ENCODE measurements at places on chromosomes 1 and 21. TPM values are rescaled to one million over a fixed set of nuclear protein-coding genes. Genes with fewer than 3 reads are reported as not detected.

- H3K4me3 ChIP-seq: no peak overlapping the region
- no peak overlapping the region for H3K27ac ChIP-seq
- DNase-seq: no peak
- no peaks in the 10 kb centered on the region for H3K36me3 ChIP-seq
- H3K27me3 ChIP-seq: no peaks in the 10 kb centered on the region
These were observed 299.9 kb upstream of the PLXNA2 start for GRCh38 chr1:208544053-208544452.

- no peak overlapping the region for H3K4me3 ChIP-seq
- H3K27me3 ChIP-seq: no peaks in the 10 kb centered on the region
- H3K27ac ChIP-seq: no peak overlapping the region
These were observed 127.5 kb downstream of the KCNN3 start for GRCh38 chr1:154742606-154743005.

DNA sequence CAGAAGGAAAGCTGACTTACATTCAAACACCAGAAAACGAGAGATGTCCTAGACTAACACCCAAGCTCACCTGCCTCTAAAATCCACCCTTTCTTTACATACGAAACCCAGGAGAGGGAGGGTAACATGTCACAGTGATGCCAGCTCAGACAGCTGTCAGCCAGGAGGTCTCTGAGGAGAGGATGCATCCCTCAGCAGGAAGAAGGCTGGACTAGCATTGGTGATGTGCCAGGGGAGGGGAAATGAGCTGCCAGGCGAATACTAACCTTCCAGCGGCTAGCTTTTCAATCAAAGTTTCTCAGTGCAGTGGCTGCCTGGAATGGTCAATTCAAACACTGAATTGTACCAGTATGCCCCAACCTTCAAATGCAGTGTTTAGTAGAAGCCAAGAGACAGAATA, 3.6 kb upstream of the UBE2G2 start:
- H3K27ac ChIP-seq: no peak overlapping the region
- no peak overlapping the region for H3K4me3 ChIP-seq
- H3K27me3 ChIP-seq: no peaks in the 10 kb centered on the region
- H3K4me1 ChIP-seq: no peaks in the 10 kb centered on the region
- no peak for DNase-seq

DNA sequence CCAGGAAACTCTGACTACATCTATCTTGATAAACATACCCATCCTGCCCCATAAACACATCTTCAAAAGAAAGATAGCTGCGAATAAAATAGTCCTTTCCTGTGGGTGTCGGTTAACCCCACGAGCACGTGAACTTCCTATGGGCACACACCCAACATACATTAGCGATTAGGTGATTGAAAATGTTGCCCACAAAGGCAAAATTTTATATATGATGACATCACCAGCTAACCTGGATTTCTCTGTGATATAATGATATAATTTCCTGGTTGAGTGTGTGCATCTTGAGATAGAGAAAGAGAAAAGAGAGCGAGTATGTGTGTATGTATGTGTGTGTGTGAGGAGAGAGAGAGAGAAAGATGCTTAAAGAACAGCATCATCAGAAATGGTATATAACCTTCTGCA, 296.1 kb downstream of the PTPRC start:
- H3K27me3 ChIP-seq: no peaks in the 10 kb centered on the region
- DNase-seq: no peak
- H3K27ac ChIP-seq: no peak overlapping the region
- no peaks in the 10 kb centered on the region for H3K36me3 ChIP-seq

DNA sequence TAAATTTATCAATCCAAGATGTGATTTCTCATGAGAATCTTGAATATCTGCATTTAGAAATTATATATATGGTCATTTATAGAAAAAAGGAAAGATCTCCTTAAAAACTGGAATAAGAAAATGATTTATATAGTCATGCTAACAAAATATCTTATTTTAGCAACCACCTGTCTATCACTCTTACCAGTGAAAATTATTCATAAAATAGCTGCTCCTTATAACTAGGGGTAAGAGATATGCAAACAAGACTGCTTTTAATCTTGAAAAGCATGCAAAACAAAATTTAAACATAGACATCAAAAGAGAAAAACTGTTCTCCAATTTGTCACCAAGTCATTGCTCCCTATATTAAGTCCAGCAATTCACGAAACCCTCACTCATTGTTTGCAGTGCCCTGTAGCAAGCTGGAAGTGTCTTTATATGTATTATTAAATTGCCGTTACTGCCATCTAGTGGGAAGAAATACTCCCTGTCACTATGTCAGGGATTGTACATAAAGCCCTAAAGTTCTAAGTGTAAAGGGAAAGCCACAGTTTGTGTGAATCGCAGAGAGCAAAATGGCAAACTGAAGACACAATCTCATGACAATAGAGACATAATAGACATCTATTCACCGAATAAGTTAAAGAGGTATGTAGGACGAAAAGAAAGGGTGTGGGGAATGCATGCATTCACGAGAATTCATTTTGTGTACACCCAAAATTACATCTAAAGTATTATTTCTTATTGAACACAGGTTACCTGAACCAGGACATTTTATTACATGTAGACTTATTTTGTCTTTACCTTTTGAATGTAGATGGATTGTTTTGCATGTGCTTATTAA, 600.5 kb downstream of the USP25 start:
- no peak overlapping the region for H3K4me3 ChIP-seq
- no peak for DNase-seq
- H3K4me1 ChIP-seq: no peaks in the 10 kb centered on the region

GRCh38 chr1:230068952-230069684, 2.1 kb downstream of the GALNT2 start:
- no peak overlapping the region for H3K27ac ChIP-seq
- no peaks in the 10 kb centered on the region for H3K36me3 ChIP-seq
- DNase-seq: no peak
- peak overlapping the region; percentile 93 for H3K4me3 ChIP-seq
- peaks cover 5% of the 10 kb centered on the region for H3K27me3 ChIP-seq

- peak overlapping the region; percentile 70 for H3K4me3 ChIP-seq
- no peaks in the 10 kb centered on the region for H3K4me1 ChIP-seq
- H3K36me3 ChIP-seq: no peaks in the 10 kb centered on the region
These were observed 165.0 kb downstream of the TRIM33 start for GRCh38 chr1:114345930-114346479.

CLCNKA gene
- total RNA-seq: 0.98 TPM
